ENCODE measurements at places on chromosomes 5 and 9. TPM values are rescaled to one million over a fixed set of nuclear protein-coding genes. Genes with fewer than 3 reads are reported as not detected.

DNA sequence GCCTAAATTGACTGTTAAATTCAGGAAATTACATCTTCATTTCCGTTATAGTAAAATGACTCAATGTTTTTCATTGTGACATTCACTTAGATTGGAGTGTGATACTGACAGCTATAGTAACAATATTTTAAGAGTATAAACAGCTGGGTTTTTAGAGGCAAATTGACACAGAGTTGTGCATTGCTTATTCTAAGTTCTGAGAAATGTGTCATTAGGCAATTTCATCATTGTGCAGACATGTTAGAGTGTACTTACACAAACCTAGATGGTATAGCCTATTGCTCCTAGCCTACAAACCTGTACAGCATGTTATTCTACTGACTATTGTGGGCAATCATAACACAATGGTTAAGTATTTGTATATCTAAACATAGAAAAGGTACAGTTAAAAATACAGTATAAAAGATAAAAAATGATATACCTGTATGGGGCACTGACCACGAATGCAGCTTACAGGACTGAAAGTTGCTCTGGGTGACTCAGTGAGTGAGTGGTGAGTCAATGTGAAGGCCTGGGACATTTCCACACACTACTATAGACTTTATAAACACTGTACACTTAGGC lies 132.7 kb downstream of the PDE4D start:
- peak; percentile 75 for DNase-seq

GRCh38 chr5:125778791-125779190 lies 644.4 kb upstream of the GRAMD2B start:
- DNase-seq, result no peak

- peak; percentile 26 for DNase-seq
Observed at GRCh38 chr5:56517011-56517416, 283.9 kb upstream of the ANKRD55 start.

- peak; percentile 82 for DNase-seq
Observed at GRCh38 chr9:99105152-99106043, 485 bp downstream of the TGFBR1 start.

GRCh38 chr9:21559402-21560280 lies 77.5 kb upstream of the IFNE start:
- peak; percentile 66 for DNase-seq

DNA sequence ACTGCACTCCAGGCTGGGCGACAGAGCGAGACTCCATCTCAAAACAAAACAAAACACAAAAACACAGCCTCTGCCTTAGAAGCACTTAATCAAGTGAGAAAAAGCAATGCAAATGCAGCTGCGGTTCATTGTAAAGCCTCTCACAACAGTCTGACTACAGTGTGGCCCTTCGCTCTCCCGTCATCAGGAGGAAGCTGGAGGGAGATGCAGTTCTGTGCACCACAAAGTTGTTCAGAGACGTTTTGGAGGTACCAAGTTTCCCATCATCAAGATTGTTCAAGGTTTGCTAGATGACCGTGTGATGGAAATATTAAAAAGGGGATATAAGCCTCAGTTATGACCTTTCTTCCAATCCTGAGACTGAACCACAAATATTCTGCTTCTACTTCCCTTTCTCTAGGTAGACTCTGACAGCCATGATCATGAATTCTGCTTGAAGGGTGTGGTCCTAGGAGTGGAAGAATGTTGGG lies 40.9 kb downstream of the SEC61B start:
- no peak for DNase-seq

The TAS2R1 gene
- not detected for polyA plus RNA-seq

DNA sequence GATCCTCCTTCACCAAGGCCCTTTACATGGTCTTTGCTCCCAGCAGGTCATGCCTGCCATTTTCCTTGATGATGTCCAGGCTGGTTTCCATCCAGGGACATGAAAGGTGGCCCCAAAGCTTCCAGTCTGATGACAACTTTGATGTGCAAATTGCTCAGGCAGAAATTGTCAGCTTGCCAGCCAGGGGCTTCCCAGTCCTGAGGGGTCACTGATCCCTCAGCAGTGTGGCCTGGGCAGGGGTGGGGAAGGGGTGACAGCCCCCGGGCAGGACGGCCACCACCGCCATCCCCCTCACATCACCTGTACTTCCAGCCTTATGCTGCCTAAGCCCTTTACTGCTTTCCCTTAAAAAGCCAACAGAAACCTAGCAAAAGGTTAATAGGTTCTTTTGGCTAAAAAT lies 96.3 kb downstream of the ANKRD33B start:
- DNase-seq, result no peak

- DNase-seq, result peak; percentile 13
Observed at GRCh38 chr9:133527444-133527920, 2.7 kb upstream of the MYMK start.

GRCh38 chr5:81080809-81081460 lies 120.8 kb downstream of the RASGRF2 start:
- DNase-seq, result no peak

The CNTFR gene
- 0.18 TPM for polyA plus RNA-seq

The EIF4EBP3 gene
- 3.1 TPM for polyA plus RNA-seq

The SAXO1 gene
- polyA plus RNA-seq, result not detected

The LMX1B gene
- polyA plus RNA-seq, result not detected

- no peak for DNase-seq
Observed at GRCh38 chr9:96442491-96442890, 7.5 kb upstream of the HABP4 start.

DNA sequence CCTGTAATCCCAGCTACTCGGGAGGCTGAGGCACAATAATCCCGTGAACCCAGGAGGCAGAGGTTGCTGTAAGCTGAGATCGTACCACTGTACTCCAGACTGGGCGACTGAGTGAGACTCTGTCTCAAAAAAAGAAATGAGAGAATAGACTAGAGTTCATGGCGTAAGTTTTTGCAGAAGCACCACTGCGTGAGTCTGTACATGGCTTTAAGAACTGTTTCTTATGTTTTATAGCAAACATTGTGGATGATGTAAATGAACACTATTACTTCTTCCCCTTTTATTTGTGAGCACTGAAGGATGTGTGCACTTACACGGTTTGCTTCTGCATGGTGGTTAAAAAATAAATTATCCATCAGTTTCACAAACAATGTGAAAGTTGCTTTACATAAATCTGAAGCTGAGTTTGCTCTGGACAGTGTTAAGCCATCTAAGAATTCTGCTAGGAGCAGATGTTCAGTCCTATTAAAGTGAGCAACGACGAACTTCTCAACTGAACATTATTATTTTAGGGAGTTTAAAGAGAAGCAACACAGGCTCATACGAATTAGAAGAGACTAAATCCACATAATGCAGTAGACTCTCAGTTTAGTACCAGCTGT lies 52.5 kb downstream of the ZFAND5 start:
- no peak for DNase-seq

DNA sequence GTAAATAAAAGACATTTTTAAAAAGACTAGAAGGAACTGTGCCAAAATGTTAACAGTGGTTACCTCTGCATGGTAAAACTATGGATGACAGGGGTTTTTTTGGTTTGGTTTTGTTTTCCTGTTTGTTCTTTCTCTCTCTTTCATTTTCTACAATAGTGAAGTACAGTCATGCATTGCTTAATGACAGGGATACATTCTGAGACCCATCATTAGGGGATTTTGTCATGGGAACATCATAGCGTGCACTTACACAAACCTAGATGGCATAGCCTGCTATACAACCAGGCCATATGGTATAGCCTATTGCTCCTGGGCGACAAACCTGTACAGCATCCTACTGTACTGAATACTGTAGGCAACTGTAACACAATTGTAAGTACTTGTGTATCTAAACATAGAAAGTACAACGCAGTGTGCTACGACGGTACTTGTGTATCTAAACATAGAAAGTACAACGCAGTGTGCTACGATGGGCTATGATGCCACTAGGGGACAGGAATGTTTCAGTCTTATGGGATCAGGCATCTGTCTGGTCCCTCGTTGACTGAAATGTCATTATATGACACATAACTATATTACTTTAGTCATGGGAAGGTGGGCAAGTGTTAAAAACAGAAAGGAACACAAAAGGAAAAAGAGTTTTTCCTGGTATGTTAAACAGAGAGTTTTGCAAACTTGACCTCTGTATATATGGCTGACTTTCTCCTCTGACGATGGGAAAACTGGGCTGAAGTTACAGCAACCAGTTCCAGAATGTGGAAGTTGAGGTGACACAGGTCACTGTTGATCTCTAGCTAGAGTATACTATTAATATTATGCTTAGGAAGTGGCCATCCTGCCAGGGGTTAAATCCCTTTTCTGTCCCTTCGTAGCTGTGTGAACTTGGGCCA lies 7.4 kb upstream of the ADAM19 start:
- no peak for DNase-seq

GRCh38 chr9:73199886-73200285 lies 48.2 kb downstream of the ANXA1 start:
- DNase-seq, result no peak

DNA sequence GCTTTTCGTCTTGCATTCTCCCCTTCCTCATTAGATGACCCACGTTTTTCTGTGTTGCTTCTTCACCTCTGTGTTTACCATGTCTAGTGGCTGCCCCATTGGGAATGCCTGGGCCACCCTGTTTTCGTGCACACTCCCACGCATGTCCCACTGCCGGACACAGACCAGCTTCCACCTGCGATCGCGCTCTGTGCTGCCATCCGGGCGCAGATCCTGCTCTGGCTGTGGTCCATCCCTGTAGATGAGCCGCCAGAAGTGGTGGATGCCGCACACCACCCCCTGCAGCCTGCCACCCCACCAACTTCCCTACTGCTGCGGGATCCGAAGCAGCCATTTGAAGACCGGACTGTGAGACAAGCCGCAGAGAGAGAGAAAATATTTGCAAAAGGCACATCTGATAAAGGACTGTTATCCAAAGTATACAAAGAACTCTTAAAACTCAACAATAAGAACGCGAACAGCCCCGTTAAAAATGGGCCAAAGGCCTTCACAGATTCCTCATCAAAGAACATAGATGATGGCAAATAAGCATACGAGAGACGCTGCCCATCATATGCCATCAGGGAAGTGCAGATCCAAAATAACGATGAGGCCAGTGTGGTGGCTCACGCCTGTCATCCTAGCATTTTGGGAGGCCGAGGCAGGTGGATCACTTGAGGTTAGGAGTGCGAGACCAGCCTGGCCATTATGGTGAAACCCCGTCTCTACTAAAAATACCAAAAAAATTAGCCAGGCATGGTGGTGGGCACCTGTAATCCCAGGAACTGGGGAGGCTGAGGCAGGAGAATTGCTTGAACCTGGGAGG lies 163.7 kb downstream of the COL23A1 start:
- no peak for DNase-seq

- DNase-seq, result no peak
Observed at GRCh38 chr9:72486594-72486955, 34.8 kb upstream of the TMC1 start.

The SHC3 gene
- polyA plus RNA-seq, result 1.7 TPM

DNA sequence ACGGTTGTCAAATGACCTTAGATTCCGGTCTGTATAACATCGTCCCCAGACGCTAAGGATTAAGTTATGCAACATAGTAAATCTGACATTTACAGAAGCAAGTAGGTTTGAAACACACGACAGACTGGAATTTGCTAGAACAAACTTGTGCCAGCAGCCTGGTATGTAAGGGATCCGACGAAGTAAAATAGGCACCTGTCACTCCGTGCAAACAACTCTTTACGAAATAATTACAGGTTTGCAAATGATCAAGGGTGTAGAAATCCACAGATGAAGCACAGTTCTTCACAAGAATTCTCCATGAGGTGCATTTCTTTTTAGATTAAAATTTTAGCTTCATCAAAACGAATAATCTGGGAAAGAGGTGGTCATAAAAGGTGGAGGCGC lies 508 bp downstream of the MOCS2 start:
- DNase-seq, result peak; percentile 17

DNA sequence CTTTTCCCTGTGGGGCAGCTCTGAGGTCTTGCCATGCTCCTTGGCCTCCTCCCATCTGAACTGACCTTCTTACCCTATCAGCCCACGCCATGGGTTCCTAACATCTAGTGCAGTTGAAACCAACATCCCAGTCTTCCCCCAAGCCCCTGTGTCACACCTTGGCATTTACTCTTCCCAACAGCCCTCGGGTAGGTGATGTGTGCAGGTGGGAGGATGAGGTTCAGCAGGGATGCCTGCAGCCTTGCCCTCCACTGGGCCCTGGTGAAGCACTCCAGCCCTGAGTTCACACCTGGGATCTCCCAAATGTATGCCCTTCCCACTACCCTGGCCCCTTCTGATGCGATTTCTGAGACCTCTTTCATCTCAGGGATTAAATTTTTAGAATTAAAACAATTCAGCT lies 15.5 kb downstream of the IRX2 start:
- no peak for DNase-seq

The NIPAL4 gene
- polyA plus RNA-seq, result 0.07 TPM

DNA sequence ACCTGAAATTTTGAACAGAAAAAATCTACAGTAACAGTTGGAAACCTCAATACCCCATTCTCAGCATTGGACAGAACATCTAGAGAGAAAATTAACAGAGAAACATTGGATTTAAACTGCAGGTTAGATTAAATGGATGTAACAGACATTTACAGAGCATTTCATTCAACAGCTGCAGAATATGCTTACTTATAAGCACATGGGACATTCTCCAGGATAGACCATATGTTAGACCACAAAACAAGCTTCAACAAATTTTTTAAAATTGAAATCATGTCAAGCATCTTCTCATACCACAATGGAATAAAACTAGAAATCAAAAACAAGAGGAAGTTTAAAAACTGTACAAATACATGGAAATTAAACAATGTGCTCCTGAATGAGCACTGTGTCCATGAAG lies 316.3 kb downstream of the FAM170A start:
- DNase-seq, result peak; percentile 27

The UGT3A1 gene
- polyA plus RNA-seq, result not detected

DNA sequence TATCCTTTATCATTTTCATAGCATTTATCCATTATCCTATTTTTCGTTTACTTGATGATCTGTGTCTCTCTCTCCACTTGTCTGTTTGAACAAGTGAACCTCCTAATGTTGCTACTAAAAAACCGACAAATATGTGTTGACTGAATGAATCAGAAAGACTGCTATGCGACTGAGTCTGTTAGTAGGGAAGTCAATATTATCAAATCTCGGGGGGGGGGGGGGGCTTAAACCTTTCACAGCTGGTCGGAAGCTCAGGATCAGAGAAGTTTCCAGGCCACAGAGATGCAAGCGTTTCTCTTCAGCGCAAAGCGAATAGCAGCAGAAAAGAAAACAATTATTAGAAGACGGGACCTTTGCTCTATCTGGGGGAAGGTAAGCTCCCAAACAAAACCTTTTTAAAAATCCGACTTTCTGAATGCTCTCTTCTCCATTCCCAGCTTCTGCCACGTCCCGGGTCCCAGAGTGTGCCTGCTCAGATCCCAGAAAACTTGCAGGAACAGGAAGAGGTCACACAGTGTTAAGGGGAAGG lies 412 bp downstream of the RIOK2 start:
- DNase-seq, result peak; percentile 48

GRCh38 chr5:170393958-170394357 lies 4.8 kb upstream of the KCNMB1 start:
- DNase-seq, result no peak

DNA sequence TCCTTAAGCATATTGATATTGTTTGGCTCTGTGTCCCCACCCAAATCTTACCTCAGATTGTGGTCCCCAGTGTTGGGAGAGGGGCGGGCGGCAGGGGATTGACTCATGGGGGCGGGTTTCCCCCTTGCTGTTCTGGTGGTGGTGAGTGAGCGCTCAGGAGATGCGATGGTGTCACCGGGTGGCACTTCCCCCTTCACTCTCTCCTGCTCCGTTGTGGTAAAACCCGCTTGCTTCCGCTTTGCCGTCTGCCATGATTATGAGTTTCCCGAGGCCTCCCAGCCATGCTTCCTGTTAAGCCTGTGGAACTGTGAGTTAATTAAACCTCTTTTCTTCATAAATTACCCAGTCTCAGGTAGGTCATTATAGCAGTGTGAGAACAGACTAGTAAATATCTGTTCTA lies 229.1 kb downstream of the IRX2 start:
- no peak for DNase-seq

The OR13D1 gene
- polyA plus RNA-seq, result not detected
